Panc1 (cell line): ENCODE measurements at places on chromosomes 16 and 17.

GRCh38 chr17:63370696-63371095 is 75.4 kb downstream of the CYB561 start:
- DNase-seq = no peak
- no peaks in the 10 kb centered on the region for H3K4me1 ChIP-seq
- H3K4me3 ChIP-seq = no peak overlapping the region
- no peak overlapping the region for H3K27ac ChIP-seq
- H3K36me3 ChIP-seq = no peaks in the 10 kb centered on the region

GRCh38 chr17:60947100-60947499 is 269.4 kb downstream of the BCAS3 start:
- H3K27ac ChIP-seq = no peak overlapping the region
- H3K36me3 ChIP-seq = no peaks in the 10 kb centered on the region
- no peaks in the 10 kb centered on the region for H3K27me3 ChIP-seq
- DNase-seq = no peak
- no peak overlapping the region for H3K4me3 ChIP-seq

- H3K27ac ChIP-seq = no peak overlapping the region
- no peaks in the 10 kb centered on the region for H3K4me1 ChIP-seq
- H3K27me3 ChIP-seq = no peaks in the 10 kb centered on the region
- H3K4me3 ChIP-seq = no peak overlapping the region
- DNase-seq = no peak
Observed at GRCh38 chr16:87371261-87371866, 12.2 kb downstream of the FBXO31 start.

GRCh38 chr17:9109933-9110332 is 88.6 kb downstream of the NTN1 start:
- no peaks in the 10 kb centered on the region for H3K27me3 ChIP-seq
- H3K4me3 ChIP-seq = no peak overlapping the region
- H3K27ac ChIP-seq = no peak overlapping the region
- peaks cover 1% of the 10 kb centered on the region; the same call in 1 of the 2 replicates for H3K4me1 ChIP-seq

- H3K36me3 ChIP-seq = no peaks in the 10 kb centered on the region
- no peaks in the 10 kb centered on the region for H3K4me1 ChIP-seq
- no peaks in the 10 kb centered on the region; the same call in 1 of the 2 replicates for H3K27me3 ChIP-seq
- no peak overlapping the region for H3K27ac ChIP-seq
- H3K4me3 ChIP-seq = no peak overlapping the region
Observed at GRCh38 chr16:31243734-31244670, 15.8 kb upstream of the ITGAM start.

- H3K27ac ChIP-seq = peak overlapping the region; percentile 59
- peak overlapping the region; percentile 64 for H3K4me3 ChIP-seq
- no peaks in the 10 kb centered on the region; the same call in 1 of the 2 replicates for H3K36me3 ChIP-seq
- H3K27me3 ChIP-seq = no peaks in the 10 kb centered on the region
Observed at GRCh38 chr16:84648595-84649510, 542 bp downstream of the KLHL36 start.

DNA sequence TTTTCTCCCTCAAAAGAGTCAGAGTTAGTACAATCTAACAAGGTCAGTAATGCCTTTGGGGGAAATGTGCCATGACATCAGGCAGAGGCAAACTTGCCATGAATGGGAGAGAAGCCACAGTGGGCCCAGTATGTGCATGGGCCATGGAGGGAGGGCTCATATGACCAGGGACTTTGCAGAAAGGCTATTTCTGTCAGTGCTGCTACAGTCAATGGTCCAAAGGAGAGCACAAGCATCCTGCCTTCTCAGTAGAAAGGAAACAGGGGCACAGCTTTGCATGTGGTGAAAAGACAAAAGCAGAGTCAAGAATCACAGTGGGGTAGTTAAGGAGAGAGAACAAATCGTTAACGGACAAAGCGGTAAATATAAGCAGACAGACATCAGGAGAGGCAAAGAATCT is 11.2 kb upstream of the CORO6 start:
- no peaks in the 10 kb centered on the region for H3K36me3 ChIP-seq
- H3K4me3 ChIP-seq = no peak overlapping the region
- H3K27ac ChIP-seq = no peak overlapping the region
- no peak for DNase-seq
- peaks cover under 1% of the 10 kb centered on the region; the same call in 1 of the 2 replicates for H3K4me1 ChIP-seq

- peaks cover 2% of the 10 kb centered on the region; the same call in 1 of the 2 replicates for H3K27me3 ChIP-seq
- H3K4me1 ChIP-seq = no peaks in the 10 kb centered on the region
- DNase-seq = no peak
Observed at GRCh38 chr17:79892457-79893241, 53.4 kb upstream of the CBX4 start.

GRCh38 chr16:17538927-17539326 is 68.2 kb upstream of the XYLT1 start:
- H3K27ac ChIP-seq = no peak overlapping the region
- H3K4me1 ChIP-seq = no peaks in the 10 kb centered on the region
- H3K27me3 ChIP-seq = no peaks in the 10 kb centered on the region
- H3K36me3 ChIP-seq = no peaks in the 10 kb centered on the region
- no peak overlapping the region for H3K4me3 ChIP-seq

DNA sequence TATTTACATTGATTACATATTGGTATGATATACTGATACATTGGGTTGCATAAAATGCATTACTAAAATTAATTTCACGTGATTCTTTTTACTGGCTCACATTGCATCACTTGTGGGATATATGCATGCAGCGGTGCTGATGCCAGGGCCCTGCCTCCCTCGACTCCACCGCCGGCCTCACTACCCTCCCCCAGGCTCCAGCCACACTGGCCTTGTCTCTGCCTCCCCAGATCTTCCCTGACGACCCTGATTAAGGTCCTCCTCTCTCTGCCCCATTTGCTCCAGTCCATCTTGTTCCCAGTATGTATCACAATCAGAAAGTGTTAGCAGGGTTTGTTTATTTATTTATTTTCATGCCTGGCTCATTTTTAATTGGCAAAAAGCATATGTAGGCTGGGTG is 306.8 kb downstream of the FOXL1 start:
- no peaks in the 10 kb centered on the region for H3K4me1 ChIP-seq
- H3K27me3 ChIP-seq = no peaks in the 10 kb centered on the region; the same call in 1 of the 2 replicates
- H3K4me3 ChIP-seq = no peak overlapping the region

- no peak overlapping the region for H3K4me3 ChIP-seq
- H3K27me3 ChIP-seq = no peaks in the 10 kb centered on the region
- H3K36me3 ChIP-seq = no peaks in the 10 kb centered on the region
- no peaks in the 10 kb centered on the region for H3K4me1 ChIP-seq
- H3K27ac ChIP-seq = no peak overlapping the region
Observed at GRCh38 chr17:17186551-17187505, 19.3 kb downstream of the PLD6 start.

- H3K27me3 ChIP-seq = no peaks in the 10 kb centered on the region
- H3K36me3 ChIP-seq = peaks cover 2% of the 10 kb centered on the region; the same call in 1 of the 2 replicates
- no peak for DNase-seq
- peaks cover 6% of the 10 kb centered on the region; the same call in 1 of the 2 replicates for H3K4me1 ChIP-seq
- no peak overlapping the region for H3K27ac ChIP-seq
Observed at GRCh38 chr17:17154981-17155380, 51.2 kb downstream of the PLD6 start.

DNA sequence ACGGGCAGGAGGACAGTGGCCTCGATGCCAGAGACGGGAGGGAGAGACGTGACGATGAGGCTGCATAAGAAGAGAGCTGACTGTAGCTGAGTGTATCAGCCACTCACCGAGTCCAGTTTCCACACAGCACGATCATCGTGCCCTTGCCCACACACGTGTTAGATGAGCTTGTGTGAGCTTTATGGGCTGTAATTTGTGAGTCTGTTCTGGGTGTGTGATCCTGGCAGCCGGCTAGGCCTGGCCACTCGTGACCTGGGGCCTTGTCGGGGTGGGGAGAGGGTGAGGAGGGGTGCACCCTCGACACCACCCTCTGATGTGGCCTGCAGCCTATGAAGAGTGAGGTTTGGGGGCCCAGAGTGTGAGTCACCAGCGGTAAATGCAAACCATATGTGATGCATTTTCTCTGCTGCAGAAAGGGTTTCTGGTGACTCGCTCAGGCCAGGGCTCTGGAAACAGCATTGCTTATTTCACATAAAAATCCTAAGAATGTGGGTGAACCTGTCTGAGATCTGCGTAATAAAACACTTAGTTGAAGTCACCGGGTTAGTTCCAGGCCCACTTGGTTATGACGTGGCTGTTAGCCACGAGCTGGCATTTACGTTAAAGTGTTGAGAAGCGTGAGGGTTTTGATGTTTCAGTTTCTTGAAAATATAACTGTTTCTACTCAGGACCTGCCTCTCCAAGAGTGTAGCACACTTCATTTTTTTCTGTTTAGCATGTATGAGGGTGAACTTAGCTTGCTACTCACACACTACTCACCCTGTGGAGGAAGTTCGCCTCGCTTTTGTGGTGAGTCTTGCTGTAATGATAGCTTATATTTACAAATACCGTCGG is 4.2 kb downstream of the METRNL start:
- peaks cover 5% of the 10 kb centered on the region; the same call in 1 of the 2 replicates for H3K36me3 ChIP-seq
- H3K27ac ChIP-seq = no peak overlapping the region
- H3K4me1 ChIP-seq = peaks cover 10% of the 10 kb centered on the region
- DNase-seq = no peak
- no peaks in the 10 kb centered on the region for H3K27me3 ChIP-seq

- H3K4me3 ChIP-seq = no peak overlapping the region
- no peak overlapping the region for H3K27ac ChIP-seq
- H3K27me3 ChIP-seq = no peaks in the 10 kb centered on the region
- no peak for DNase-seq
- H3K36me3 ChIP-seq = peaks cover 3% of the 10 kb centered on the region; the same call in 1 of the 2 replicates
Observed at GRCh38 chr16:25135254-25135878, 23.8 kb downstream of the LCMT1 start.

GRCh38 chr16:29663016-29663806 is at the start of gene SPN:
Gene SPN, plus strand, starts transcription at chr16:29663247. Its CDS starts 482 bp downstream, at chr16:29663729.
- no peak within 1 kb of the TSS for H3K4me3 ChIP-seq
- peaks cover 2% of the 10 kb centered on the region; the same call in 1 of the 2 replicates for H3K4me1 ChIP-seq
- H3K36me3 ChIP-seq = no peaks in the 10 kb centered on the region
- H3K27me3 ChIP-seq = no peaks in the 10 kb centered on the region
- no peak within 1 kb of the TSS for H3K27ac ChIP-seq

- no peaks in the 10 kb centered on the region for H3K27me3 ChIP-seq
- no peak overlapping the region for H3K27ac ChIP-seq
- H3K4me3 ChIP-seq = no peak overlapping the region
- no peaks in the 10 kb centered on the region; the same call in 1 of the 2 replicates for H3K4me1 ChIP-seq
- H3K36me3 ChIP-seq = no peaks in the 10 kb centered on the region
- DNase-seq = no peak
Observed at GRCh38 chr16:29307598-29308507, 98.7 kb downstream of the NPIPB11 start.

DNA sequence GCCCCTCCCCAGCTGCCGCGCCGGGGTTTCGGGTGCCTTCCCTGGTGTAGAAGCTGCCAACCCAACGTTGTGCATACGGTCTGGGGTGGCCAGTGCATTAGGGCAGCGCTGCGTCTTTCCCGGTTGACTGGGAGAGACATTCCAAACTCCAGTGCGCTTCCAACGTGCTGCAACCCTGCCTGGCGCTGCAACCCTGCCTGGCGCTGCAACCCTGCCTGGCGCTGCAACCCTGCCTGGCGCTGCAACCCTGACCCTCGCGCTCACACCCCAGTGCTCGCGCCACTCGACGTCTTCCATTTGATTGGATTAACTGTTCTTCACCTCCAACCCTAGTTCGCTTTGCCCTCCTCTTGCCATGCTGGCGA is 488 bp upstream of the HAP1 start:
- DNase-seq = no peak
- H3K4me3 ChIP-seq = peak overlapping the region; percentile 58

DNA sequence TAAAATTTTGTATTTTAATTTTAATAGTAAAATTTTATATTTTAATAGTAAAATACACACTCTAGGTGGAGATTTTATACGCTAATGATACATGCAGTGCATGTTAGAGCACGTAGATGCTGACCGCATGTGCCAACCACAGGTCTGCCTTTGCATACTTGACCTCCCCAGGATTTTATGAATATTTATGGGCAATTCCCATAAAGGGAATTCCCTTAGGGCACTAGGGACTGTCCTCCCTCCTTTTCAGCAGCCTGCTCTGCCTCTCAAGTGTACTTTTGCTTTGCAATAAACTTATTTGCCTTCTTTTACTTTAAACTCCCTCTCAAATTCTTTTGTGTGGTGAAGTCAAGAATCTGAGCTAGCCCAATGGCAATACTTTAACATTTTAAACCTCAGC is 217.7 kb upstream of the CDH8 start:
- no peak overlapping the region for H3K4me3 ChIP-seq
- DNase-seq = no peak
- H3K27ac ChIP-seq = no peak overlapping the region

- DNase-seq = no peak
- no peak overlapping the region for H3K27ac ChIP-seq
- no peaks in the 10 kb centered on the region for H3K27me3 ChIP-seq
- H3K36me3 ChIP-seq = no peaks in the 10 kb centered on the region
- no peak overlapping the region for H3K4me3 ChIP-seq
Observed at GRCh38 chr17:42698736-42699414, 16.5 kb downstream of the CNTNAP1 start.

- no peaks in the 10 kb centered on the region for H3K36me3 ChIP-seq
- no peak for DNase-seq
- H3K27ac ChIP-seq = no peak overlapping the region
- H3K4me3 ChIP-seq = no peak overlapping the region
Observed at GRCh38 chr16:19785512-19786130, 67.5 kb downstream of the IQCK start.

GRCh38 chr16:8430401-8430800 is 159.9 kb downstream of the TMEM114 start:
- H3K4me3 ChIP-seq = no peak overlapping the region
- H3K27ac ChIP-seq = no peak overlapping the region
- no peaks in the 10 kb centered on the region for H3K4me1 ChIP-seq
- no peak for DNase-seq
- H3K27me3 ChIP-seq = no peaks in the 10 kb centered on the region

- no peaks in the 10 kb centered on the region for H3K36me3 ChIP-seq
- no peaks in the 10 kb centered on the region for H3K27me3 ChIP-seq
- H3K4me3 ChIP-seq = no peak overlapping the region
- no peak for DNase-seq
Observed at GRCh38 chr17:64327201-64327930, 63.3 kb downstream of the PECAM1 start.

DNA sequence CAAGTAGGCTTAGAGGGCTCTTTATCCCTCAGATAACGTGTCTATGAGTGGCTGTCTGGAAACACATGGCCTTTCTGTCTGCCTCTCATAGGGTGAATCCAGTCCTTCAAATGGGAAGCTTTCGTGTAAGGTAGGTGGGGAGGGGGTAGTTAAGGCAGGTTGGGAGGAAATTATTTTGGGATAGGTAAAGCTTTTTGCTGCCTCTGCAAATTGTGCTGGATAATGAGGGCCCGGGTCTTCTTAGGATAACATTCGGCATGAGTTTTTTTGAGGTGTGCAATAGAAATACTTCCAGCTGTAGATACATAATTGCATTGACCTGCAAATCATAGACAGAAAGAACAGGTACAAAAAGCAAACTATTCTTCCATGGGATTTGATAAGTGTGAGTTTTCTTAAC is 189.7 kb downstream of the PRKCA start:
- H3K4me3 ChIP-seq = no peak overlapping the region
- no peaks in the 10 kb centered on the region for H3K36me3 ChIP-seq
- H3K27me3 ChIP-seq = no peaks in the 10 kb centered on the region
- H3K4me1 ChIP-seq = peaks cover 16% of the 10 kb centered on the region

DNA sequence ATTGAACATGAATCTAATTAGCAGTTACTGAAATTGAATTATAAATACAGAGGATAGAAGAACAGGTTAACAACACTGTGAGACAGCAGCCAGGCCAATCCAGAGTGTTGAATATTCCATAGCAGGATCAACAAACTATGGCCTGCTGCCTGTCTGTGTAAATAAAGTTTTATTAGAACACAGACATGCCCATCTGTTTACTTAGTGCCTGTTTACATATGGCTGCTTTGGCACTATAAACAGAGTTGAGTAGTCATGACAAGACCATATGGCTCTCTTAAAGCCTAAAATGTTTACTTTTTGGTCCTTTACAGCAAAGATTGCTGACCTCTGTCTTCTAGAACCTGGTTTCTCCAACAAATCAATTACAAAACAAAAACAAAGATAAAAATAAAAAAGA is 115.4 kb upstream of the CDC42EP4 start:
- H3K36me3 ChIP-seq = no peaks in the 10 kb centered on the region
- DNase-seq = no peak
- no peak overlapping the region for H3K4me3 ChIP-seq
- H3K27me3 ChIP-seq = peaks cover 5% of the 10 kb centered on the region
- no peaks in the 10 kb centered on the region for H3K4me1 ChIP-seq
